Breast epithelium (tissue), 4 donors: ENCODE measurements at places on chromosomes 7 and 10. TPM values are rescaled to one million over a fixed set of nuclear protein-coding genes. Genes with fewer than 3 reads are reported as not detected.

SCART1 gene
- 1.4 TPM for total RNA-seq

TCAF2 gene
- total RNA-seq: 14.0 TPM

VGF gene
- total RNA-seq: not detected

BAMBI gene
- total RNA-seq: 3.4 TPM

AKR1E2 gene
- 12.1 TPM for total RNA-seq

GRCh38 chr7:115679976-115680375 lies 350.6 kb downstream of the TFEC start:
- no peak for DNase-seq

DNA sequence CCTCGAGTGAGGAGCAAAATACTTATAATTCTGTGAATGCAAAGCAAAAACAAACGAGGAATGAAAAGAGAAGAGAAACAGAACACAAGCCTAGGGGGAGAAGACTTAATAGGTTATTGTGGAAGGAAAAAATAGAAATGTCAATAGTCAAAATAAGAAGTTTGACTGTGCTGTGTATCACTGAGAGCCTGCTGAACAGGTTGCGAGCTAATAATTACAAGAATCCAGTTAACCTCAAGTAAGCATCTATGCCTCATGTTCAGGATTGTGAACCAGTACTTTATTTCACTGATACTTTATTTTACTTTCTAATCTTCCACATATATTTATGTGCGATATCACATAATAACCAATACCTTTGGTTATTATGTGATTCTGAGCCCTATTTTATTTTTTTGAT lies 316.7 kb downstream of the OTUD1 start:
- no peak for DNase-seq
